ENCODE measurements at places on chromosomes 6 and 20.

- no peak for DNase-seq
Measured at GRCh38 chr6:88760091-88760490, 203.3 kb downstream of the RNGTT start.

GRCh38 chr6:41441598-41442351 lies 104.4 kb upstream of the FOXP4 start:
- no peak for DNase-seq

DNA sequence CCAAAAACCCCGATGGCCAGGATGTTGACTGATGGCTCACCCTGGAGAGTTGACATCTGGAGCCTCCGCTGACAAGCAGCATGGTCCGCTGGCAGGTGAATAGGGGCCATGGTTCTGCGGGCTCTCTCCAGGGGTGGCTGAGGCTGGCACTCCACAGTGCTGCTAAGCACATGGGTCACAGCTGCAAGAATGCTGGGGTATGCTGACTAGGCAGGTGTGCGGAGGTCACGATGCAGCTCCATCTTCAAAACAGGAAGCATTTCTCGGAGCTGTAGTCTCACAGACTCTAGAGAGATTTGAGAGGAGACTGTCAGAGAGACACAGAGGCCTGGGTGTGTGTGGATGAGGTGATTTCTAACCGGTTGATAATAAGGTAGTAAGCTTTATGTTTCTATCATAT lies 341.6 kb downstream of the NRN1 start:
- no peak for DNase-seq

GRCh38 chr20:13865791-13866351 lies 81.0 kb downstream of the NDUFAF5 start:
- no peak for DNase-seq

GRCh38 chr6:158519761-158520160 lies 40.1 kb upstream of the TMEM181 start:
- no peak for DNase-seq

DNA sequence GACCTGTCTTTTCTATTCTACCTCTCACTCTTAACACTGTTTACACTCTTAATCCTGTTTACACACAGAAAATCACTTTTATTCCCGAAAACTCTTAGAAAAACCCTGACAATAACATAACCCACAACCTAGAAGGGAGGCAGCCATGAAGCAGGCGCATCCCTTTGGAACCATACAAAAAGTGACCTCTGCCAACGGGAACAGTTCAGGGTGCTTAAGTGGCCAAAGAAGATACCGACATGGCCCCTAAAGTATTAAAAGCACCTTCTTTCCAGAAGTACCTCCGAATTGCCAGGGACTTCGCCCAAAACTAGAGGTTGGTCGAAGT lies 490 bp downstream of the MMUT start:
- no peak for DNase-seq

GRCh38 chr6:147382945-147383554 lies 125.4 kb upstream of the SAMD5 start:
- no peak for DNase-seq

DNA sequence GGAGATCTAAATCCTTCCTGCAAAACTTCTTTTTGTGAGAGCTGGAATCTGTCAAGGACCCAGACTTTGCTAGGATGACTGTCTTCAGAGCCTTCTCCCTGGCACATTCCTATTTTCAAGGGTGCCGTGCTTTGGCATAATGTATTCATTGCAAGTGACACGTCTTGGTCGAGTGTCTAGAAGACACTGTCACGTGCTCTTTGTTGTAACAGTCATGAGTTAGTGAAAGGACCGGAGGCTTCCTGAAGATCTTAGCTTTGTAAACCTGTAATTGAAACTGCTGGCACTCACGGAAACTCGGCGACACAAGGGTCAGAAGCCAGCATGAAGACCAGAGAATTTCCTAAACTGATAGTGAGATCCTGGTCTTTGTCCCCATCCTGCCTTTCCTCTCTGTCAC lies 19.7 kb upstream of the TAGAP start:
- no peak for DNase-seq

DNA sequence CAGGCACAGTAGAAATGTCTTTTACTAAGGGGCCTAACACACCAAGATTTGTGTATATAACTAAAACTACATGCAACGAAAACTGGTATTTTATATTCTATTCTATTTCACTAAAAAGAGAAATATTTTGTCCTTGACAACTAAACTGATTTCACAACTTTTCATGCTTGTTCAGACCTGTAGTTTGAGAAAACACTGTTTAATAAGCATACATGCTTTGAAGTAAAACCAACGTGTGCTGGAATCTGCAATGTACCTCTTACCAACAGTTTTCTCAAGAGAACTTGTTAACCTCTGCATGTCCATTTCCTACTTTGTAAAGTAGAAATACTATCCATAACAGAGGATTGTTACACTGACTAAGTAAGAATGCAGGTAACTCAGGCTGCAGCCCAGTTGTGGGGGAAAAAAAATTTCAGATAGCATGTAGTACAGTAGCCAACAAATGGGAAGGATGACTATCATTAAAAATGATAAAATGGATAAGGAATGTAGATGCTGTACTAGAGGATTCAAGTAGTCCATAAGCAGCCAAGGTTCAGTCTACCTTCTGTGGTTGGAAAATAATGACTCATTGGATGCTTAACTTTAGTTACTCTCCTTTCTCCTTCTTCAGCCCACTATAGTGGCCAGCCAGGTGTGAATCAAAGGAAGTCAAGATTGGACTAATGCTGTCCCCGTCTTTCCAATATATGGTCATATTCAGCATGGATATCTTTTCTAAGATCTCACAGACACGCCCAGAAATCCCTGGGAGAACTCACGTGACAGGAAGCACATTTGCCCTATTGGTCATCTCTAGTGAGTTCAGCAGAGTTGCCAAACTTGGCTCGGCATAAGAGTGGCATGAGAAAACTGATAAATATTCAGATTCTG lies 65.2 kb downstream of the HFE start:
- DNase-seq: no peak

DNA sequence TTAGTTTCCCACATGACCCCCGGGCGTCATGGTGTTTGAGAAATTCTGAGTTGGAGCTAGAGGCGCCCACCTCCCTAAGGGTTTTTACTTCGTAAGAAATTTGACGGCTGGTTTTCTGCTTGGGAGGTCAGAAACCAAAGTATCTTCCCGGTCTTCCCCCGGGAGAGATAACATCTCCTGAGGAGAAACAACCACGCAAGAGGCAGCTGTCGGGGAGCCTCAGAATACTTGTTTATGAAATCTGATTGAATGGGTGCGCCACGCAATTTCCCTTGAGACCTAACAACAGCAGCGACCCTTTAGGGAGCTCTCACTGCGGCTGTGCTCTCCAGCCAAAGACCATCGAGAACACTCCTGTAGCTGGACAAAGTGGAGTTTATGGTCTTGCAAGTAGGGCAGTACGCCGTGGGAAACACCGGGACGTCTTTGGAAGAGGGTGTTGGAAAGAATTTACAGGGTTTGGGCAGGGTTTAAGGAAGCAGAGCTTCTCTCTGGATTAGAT lies 608 bp upstream of the EIF2S2 start:
- DNase-seq: no peak

- DNase-seq: no peak
Measured at GRCh38 chr20:9052136-9052535, 16.8 kb upstream of the PLCB4 start.

GRCh38 chr6:111870051-111870741 lies 3.1 kb downstream of the FYN start:
- DNase-seq: no peak

DNA sequence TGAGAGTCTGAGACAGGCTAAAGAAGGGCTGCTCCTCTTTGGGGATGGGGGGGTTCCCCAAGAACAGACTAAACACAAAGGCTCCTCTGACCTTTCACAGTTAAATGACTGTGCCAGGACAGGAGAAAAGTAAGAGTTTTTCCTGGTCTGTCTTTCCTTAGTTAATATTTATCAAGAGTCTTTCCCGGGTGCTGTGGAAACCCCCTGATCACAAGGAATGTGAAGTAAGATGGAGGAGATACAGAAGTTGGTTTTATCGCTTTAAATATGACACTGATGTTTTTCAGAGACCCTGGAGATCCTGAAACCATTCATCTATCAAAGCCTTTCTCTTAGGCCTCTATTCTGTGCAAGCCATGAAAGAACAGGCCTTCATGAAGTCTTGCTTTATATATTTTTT lies 105.8 kb downstream of the RNF144B start:
- DNase-seq: no peak

GRCh38 chr6:105452924-105453756 lies 50.3 kb upstream of the PREP start:
- DNase-seq: no peak

DNA sequence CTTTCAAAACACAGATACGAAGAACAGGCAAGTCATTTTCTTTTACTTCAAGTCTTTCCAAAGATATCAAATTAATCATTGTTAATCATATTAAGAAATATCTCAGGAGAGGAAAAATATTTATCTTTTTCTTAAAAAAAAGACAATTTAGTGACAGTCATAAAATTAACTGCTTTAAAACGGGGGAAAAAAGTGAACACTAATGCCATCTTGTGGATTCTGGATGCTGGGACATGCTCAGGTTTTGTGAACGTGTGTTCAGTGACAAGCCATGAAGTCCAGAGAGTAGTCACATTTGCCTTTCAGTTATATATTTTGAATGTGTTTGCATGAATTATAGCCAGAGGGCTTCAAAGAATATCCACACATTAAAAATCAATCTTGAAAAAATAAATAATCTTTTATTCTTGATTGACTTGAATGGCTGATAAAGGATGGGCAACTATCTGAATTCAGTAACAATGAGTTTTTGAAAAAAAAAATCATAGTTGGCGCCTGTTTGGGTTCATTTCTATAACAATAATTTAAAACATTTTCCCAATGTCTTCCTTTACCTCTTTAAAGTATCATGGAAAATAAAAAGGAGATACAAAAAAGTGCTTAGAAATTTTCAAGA lies 74.7 kb upstream of the NOX3 start:
- DNase-seq: no peak

DNA sequence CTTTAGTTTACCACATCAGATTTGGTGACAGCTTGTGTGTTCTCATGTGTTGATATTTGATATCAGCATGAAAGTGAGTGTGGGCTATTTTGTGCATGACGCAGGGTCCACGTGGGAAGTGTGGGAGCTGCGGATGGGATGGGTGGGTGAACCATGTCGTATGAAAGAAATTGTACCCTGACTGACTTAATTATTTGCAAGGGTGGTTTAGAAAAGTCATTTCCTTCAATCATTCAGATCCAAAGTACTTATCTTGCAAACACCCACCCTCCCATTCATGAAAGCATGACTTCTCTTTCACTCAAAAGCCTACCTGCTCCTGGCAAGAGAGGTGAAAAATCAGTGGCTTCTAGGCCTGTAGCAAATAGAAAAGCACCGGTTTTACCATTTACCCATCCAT lies 91.8 kb upstream of the BACH2 start:
- no peak for DNase-seq

DNA sequence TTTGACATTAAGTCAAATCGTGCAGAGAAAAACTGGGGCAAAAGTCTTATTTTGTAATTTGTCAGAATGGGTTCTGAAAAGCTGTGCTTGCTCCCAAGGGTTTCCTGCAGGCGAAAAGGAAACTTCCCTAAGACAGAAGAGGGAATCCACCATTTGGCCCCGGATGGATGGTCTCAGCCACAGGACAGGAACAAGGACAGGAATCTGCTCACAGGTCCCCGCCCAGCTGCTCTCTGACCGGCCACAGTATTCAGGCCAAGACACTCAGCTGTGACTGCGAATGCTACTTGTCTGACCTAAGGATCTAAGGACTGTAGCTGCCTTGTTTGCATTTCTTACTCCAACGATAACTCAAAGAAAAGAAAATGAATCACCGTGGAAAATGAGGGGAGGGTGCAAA lies 197.0 kb downstream of the BMP7 start:
- DNase-seq: no peak

- no peak for DNase-seq
Measured at GRCh38 chr6:110633731-110634213, 157.4 kb upstream of the SLC22A16 start.

DNA sequence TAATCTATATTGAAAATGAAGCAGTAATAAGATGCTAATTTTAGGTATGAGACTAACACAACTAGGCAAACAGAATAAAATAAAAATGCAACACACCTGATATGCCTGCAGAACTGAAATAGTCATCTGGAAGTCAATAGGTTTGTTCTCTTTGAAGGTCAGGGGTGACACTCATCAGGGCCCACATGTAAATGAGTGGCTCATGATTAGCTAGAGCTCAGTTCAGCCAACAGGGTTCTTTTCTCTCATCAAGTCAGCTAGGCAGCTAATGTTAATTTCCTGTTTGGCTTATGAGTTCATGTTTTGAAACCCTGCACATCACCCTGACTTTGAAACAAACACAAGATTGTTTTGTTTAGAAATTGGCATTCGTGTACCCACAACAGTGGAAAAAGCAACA lies 23.8 kb downstream of the SMLR1 start:
- DNase-seq: no peak

GRCh38 chr20:13261460-13262301 lies 40.6 kb downstream of the ISM1 start:
- DNase-seq: no peak

DNA sequence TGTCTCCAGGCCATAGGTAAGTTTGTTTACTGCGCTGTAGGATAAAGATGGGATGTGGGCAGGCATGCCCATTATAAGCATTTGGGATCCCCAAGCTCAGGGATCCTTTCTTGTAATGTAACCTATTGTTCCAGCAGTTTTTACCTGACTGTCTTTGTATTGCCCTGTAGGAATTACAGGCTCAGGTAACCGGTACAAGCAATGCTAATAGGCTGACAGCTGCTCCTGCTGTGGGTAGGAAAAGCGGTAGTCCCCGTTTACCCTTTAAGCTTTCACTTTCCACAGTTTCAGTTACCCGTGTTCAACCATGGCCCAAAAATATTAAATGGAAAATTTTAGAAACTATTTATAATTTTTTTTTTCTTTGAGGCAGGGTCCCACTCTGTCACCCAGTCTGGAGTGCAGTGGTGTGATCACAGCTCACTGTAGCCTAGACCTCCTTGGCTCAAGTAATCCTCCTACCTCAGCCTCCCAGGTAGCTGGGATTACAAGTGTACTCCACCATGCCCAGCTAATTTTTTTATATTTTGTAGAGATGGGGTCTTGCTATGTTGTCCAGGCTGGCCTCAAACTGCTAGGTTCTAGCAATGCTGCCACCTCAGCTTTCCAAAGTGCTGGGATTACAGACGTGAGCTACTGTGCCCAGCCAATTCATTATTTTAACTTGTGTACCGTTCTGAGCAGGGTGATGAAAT lies 108.6 kb downstream of the CDYL start:
- DNase-seq: no peak

- DNase-seq: no peak
Measured at GRCh38 chr20:62705627-62706026, 3.0 kb upstream of the NTSR1 start.

DNA sequence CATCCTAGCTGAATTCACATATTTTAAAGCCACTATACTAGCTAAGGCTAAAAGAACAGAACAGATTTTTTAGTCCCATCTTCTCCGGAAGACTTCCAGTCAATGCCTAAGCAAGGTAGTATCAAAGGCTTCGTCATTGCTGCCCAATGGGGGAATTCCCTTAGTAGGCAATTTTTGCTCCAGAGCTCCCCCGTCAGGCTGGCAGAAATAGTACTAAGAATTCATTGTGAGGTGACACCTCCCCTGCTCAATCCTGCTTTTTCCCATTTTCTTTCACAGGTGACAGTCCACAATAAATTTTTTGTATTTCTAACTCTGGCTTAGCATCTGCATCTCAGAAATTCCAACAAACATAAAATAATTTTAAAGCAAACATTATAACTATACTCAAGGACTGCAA lies 52.8 kb upstream of the SRSF6 start:
- DNase-seq: no peak

Measured in GOT3 (cell line).